ENCODE measurements at places on chromosomes 11 and 22. TPM values are rescaled to one million over a fixed set of nuclear protein-coding genes. Genes with fewer than 3 reads are reported as not detected.
A peak's percentile ranks its signal among the peaks of the same experiment; 100 is the strongest.

GRCh38 chr22:39362271-39362670 is 12.5 kb downstream of the SYNGR1 start:
- DNase-seq, result no peak

GRCh38 chr22:49372111-49372529 is 455.6 kb downstream of the BRD1 start:
- no peak for DNase-seq

GDPD4 gene
- not detected for total RNA-seq

DNA sequence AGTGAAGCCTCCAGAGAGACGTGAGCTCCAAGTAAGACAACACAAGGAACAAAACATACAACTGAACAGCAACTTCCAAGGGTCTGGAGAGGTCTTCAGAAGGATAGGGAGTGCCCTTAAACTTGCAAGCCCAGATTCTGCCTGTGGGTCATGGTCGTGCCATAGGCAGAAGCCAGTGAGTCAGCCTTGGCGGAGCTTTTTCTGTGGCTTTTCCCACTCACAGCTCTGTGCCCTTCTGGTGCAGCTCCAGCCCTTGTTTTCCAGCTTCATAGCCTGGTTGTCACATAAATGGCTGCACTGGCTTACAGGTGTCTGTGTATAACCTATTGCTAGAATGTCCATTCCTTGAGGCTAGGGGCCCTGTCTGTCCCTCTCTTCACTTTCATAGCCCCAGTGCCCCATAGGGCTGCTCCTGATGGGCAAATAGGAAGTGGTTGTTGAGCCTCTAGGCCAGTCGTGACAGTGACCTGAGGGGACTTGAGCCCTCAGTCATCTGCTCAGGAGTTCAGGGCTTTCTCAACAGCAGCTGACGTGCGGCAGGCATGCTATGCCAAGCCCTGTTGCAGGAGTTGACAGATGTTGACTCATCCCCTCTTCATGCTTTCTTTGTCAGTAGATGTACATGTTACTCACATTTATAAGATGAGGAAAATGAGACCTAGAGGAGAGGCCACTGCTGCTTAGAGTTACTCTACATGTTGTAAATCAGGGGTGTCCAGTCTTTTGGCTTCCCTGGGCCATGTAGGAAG is 7.4 kb downstream of the MED15 start:
- peak; percentile 85 for DNase-seq

DNA sequence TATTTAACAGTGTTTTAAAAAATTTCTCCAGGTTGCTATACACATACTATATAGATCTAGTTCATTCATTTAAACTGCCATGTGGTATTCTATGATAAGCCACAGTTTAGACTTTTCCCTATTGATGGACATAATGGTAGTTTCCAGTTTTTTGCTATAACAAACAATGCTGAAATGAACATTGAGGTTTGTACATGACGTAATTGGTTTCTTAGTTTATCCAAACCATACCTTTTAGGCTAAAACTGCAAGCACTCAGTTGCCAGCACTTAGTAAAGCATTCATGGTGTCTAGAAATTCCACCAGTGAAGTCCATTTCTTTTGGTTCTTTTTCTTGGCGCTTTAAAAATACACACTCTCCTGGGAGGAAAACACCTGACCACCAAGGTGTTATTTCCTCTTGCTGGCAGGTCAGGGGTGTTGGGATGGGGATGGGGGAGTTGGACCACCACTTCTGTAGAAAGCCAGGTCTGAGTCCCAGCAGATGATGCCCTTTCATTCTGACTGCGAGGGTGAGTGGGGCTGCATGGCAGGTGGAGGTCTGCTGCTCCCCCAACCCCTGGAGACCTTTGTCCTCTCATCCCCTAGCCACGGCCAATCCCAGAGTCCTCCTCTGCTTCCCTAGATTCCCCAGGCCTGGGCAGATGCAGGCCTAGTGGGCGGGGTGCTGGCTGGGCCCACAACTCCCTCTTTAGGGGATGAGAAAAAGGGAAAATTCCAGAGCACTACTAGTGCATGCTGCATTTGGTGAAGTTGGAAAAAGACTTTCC is 41.1 kb downstream of the C11orf91 start:
- DNase-seq, result no peak

DNA sequence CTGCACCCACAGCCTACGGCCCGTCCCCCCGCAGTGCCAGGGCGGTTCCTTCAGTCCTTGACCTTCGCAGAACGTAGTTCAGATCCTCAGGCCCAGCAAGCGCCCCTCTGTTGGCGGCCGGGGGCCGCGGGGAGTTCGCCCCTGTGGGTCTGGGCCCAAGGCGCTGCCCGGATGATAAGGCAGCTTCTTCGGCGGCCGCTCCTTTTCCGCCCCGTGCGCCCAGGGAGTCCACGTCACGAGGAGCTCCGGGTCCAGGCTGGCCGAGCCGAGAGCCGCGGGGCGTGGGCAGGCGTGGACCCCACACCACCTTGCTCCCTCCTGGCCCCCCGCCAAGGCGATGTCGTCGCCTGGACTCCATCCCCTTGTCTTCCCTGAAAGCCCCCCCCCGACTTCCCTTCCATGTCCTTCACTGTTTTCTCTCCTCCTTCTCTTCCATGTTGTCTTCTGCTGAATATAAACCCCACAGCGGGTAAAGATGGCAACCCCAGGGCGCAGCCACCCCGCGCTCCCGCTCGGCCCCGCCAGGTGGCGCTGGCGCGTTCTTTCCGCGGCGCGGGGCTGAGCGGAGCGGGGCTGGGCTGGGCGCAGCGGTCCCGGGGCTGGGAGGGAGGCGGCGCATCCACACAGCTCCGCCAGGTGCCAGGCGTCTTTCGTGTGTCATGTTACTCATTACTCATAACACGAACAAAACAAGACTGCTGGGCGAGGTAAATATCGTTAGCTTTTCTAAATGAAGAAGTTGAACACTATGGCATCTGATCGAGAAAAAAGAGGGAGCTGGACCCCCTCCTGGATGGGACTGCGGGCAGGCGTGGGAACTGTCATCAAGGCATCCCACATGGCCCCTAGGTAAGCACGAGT is 321.0 kb downstream of the NTM start:
- peak; percentile 70 for DNase-seq

Measured in foreskin keratinocyte (primary cell).